ENCODE measurements at places on chromosomes 7 and 10.

DNA sequence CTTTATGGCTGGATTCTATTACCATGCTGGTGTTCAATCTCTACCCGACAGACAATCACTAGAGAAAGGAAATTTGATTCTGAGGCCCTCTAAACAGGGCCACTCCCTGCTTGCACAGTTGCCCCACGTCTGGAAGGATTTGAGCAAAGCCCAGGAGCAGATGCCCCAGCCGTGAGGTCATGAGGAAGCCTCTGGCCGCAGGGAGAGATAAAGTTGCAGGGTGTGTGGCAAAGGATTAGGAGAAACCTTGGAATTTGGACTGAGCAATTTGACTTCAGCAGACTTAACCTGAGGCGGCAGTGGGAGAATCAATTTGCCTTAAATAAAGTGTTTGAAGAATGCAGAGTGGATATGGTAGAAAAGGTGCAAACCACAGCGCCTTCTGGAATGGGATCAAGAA, 40.2 kb upstream of the KLF6 start:
- peak; percentile 92 for DNase-seq

DNA sequence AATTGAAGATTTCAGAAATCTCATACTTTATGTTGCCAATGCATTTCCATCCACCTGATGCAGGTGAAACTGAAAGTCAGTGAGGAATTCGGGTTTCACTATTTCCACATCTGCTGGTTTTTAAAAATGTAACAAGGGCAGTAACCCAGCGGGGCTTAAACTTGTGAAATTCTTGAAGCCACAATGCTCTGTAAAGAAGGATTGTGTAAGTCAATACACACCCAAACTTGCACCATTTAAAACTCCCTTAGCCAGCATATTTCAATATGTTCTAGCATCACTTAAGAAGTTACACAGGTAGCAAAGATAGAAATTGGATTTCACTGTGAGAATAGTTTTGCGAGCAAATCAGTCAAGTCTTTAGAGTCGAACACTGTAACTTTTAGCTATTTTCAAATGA, 386.1 kb downstream of the PLXDC2 start:
- DNase-seq: no peak

DNA sequence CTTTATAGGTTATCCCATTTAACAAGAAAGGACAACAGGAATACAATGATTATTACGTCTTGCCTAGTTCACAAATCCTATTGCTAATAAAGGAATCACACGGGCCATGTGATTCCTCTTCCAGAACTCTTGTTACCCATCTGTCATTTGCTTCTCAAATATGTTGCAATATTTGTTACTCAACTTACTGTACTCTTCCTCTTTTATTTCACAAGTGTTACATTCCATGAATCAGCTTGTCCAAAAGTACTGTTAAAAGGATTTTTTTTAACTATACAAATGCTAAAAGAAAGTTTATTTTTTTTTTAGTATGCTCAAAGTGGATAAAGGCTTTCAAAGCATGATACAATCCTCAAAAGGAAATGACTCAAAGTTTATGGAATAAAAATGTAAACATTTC, 3.9 kb upstream of the CD36 start:
- DNase-seq: no peak

GRCh38 chr7:153017223-153017622, 257.7 kb downstream of the ACTR3B start:
- DNase-seq: no peak

GRCh38 chr7:5334671-5335070, 51.9 kb downstream of the SLC29A4 start:
- peak; percentile 24 for DNase-seq

DNA sequence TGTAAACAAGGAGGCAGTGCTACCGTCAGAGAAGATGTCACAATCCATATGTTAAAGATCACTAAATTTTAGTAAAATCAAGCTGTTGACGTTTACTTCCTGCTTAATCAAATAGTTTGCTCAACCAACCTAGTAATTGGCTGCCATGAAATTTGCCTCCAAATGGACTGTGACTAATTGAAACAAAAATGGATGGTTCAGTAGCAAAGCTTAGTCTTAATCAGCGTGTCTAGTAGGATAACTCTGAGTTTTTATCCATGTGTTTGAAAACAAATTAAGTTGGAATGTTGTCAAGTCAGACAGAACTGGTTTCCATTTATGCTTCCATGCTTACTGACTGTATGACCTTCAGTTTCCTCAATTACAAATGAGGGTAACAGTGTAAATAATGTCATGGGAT, 1456.7 kb upstream of the CELF2 start:
- DNase-seq: no peak
